Breast epithelium (tissue), 4 donors: ENCODE measurements at places on chromosomes 2 and 18. TPM values are rescaled to one million over a fixed set of nuclear protein-coding genes. Genes with fewer than 3 reads are reported as not detected.

DNA sequence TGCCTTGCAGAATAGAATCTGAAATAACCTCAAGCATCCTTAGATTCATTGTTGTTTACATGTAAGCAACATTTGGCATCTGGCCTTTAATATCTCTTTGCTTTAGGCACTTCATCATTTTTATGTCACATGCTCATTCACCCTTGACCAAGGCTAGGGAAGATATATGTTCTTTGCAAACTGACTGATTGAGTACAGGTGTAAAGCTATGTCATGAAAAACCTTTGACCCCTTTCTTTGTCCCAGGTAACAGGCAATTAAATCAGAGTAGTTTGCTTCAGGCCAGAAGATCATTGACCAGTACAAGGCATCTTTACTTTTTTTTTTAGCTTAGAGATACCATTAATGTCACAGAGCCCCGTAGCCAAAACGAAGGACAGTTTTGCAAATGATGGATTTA is 520.6 kb downstream of the STK39 start:
- DNase-seq, result no peak

- DNase-seq, result no peak
Measured at GRCh38 chr2:42804338-42804737, 12.0 kb upstream of the HAAO start.

GRCh38 chr2:205129531-205129930 is 552.8 kb upstream of the NRP2 start:
- DNase-seq, result no peak

- no peak for DNase-seq
Measured at GRCh38 chr2:58971511-58972360, 730.6 kb upstream of the FANCL start.

- no peak for DNase-seq
Measured at GRCh38 chr2:40548521-40548920, 96.6 kb upstream of the SLC8A1 start.

GRCh38 chr18:80154293-80154692 is 45.2 kb downstream of the ADNP2 start:
- no peak for DNase-seq

- no peak for DNase-seq
Measured at GRCh38 chr2:17950006-17950405, 71.5 kb downstream of the KCNS3 start.

DNA sequence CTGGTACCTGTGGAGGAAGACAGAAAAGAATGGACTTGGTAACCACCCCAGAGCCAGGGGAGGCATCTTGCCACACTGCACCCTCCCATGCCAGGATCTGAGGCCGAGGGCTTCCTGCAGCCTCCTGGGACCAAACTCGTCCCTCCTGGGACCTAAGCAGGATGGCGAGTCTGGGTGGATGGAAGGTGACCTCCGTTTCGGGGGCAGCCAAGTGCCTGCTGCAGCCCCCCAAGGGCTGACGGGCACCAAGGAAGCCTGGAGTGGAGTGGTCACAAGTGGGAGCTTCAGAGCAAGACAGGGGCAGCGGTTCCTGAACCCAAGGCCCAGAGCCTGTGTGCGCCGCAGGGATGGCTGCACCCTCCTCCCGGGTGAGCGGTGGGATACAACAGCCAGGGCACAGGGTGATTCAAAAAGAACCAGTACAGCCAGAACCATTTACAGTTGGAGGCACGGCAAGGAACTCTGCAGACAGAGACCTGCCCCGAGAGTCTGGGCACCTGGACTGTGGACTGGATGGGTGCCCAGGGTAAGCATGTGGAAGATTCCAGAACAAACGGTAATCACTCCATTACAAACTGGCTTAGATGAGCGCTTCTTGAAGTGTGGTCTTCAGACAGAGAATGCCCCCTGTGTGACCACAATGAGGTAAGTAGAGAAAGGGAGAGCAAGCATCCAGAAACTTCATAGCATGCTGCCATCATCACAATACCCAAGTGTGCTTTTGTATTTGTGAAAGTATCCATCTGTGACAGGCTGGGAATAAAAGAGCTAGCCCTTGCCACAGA is 12.1 kb downstream of the HS1BP3 start:
- DNase-seq, result no peak

GRCh38 chr2:216737676-216738075 is 42.3 kb upstream of the IGFBP5 start:
- DNase-seq, result no peak

DNA sequence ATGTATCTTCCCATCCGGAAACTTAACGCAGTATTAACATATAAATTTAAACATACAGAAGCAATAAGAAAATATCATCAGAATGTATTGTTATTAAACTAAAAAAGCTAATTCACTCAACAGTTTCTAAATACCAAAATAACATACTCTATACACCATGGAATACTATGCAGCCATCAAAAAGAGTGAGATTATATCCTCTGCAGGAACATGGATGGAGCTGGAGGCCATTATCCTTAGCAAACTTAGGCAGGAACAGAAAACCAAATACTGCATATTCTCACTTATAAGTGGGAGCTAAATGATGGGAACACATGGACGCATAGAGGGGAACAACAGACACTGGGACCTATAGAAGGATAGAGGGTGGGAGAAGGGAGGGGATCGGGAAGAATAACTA is 127.1 kb downstream of the CD226 start:
- DNase-seq, result no peak

DNA sequence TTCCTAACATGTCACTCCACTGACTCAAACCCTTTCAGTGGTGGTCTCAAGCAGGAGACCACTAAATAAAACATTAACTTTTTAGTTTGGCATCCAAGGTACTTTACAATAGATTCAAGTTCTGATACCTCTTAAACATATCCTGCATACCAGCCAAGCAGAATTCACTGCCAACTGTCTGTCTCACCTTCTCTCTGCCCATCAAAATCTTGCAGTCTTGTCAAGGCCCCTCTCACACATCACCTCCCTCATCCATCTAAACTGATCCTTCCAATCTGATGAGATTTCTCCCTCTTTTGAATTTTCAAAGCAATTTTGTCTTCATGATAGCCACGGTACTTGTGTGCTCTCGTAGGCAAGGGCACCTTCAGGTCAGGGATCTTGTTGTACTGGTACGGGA is 43.7 kb downstream of the SATB2 start:
- DNase-seq, result no peak

DNA sequence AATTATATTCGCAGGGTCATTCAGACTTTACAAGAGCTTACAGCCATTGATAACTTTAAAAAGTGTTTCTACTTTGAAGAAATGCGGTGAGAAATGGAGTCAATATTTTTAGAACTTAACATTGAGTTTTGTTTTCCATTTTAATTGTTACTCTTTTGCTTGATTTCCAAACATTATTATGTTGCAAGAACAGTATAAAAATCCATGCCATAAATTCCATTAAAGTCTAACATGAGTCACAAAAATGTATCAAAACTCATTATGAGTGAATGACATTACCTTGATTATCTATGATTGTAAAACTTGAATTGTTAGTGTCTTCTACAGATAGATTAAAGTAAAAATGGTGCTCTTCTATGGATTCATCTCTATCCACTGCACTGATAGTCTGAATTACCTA is 92.6 kb downstream of the CDH19 start:
- no peak for DNase-seq

DNA sequence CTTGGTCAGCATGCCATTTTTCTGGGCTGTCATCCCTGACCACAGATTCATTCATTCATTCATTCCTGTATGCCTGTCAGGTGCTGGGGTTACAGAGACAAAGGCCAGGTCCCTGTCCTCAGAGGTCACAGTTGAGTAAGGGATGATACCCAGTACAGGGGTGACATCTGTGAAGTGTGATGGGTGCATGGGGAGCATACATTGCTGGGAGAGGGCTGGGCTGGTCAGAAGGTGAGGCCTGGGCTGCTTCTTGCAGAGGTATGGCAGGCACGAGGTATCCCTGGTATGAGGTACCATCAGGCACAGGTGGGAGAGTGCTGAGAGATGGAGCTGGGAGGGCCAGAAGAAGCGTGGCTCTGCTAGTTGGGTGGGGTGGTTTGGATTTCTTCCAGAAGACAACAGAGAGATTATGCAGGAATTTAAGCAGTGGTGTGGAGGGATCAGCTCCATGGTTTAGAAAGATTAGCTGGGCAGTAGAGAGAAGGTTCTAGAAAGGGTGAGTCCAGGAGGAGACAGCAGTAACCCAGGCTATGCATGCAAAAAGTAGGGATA is 181.9 kb upstream of the HAAO start:
- no peak for DNase-seq

GRCh38 chr2:239142806-239143205 is 258.0 kb downstream of the HDAC4 start:
- no peak for DNase-seq

Gene LRP1B
- 2.3 TPM for total RNA-seq

Gene HRH4
- total RNA-seq, result 0.16 TPM

Gene GIGYF2
- total RNA-seq, result 103 TPM

Gene BCL11A
- 0.64 TPM for total RNA-seq

Gene CCDC121
- 4.9 TPM for total RNA-seq

Gene CENPA
- total RNA-seq, result 0.64 TPM

Gene WDR35
- 12.5 TPM for total RNA-seq

Gene CSRNP3
- total RNA-seq, result 10.0 TPM
